RCC 7860 (cell line): ENCODE measurements at places on chromosomes 6 and 20.

GRCh38 chr6:167150941-167151549, 6.7 kb downstream of the GPR31 start:
- DNase-seq = no peak

DNA sequence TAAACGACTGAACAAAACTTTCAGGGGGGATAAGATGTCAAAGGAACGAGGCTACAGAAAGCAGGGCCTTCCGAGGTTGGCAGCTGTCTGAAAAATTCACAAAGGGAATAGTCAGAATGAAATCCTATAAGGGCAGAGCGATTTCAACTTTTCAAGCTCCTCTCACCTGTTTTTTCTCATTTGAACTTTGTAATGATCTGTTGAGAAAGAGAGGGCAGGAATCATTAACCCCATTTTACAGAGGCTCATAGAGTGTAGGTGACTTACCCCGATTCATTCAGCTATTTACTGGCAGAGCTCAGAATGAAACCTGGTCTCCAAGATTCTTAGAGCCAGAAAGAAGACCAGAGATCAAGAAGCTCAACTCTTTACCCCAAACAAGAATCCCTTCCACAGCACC, 266.1 kb upstream of the ARID1B start:
- DNase-seq = no peak

- no peak for DNase-seq
These were observed 4.5 kb upstream of the DEFB126 start for GRCh38 chr20:137668-138490.

- DNase-seq = no peak
These were observed 515.9 kb downstream of the GRIK2 start for GRCh38 chr6:101909366-101909765.
